ENCODE measurements at places on chromosomes 12 and 14.

DNA sequence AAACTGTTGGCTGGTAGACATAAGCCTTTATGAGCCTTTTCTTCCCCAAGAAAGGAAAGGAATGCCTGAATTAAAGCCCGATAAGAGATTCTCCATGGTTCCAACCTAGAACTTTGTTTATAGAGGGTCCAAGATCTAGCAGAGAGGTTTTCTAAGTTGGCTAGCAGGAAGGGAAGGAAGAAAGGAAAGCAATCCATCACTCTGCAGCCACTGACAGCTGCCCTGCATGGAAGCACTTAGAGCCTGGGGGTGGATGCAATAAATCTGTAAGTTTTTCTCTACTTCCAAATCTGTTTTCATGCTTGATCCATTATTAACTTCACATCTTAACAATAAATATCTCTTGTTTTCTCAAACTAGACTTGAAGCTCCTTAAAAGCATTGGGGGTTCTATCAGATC is 224.4 kb downstream of the KSR2 start:
- DNase-seq = no peak

GRCh38 chr12:105275997-105276733 is 40.2 kb upstream of the APPL2 start:
- no peak for DNase-seq

DNA sequence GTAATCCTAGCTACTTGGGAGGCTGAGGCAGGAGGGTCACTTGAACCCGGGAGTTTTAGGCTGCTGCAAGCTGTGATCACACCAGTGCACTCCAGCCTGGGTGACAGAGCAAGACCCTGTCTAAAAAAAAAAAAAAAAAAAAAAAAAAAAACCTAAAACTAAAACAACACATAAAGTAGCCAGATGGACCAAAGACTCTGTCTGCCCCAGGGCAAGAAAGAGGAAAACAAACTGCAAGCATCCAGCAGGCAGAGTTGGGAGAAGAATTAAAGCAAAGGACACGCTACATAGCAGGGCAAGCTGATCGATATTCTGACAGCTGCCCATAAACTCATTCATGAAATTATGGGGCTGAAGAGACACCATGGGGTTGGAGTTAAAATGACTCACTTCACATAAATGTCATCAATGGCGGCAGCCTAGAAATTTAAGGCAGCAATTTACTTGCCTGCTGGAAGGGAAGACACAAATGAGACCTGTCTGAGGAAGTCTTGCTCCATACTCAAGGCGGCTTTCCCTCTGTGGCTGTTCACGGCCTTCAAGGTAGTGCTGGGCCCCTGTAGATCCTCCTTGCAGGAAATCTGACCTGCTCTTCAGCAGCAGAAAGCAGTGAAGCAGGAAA is 259.1 kb upstream of the FKBP4 start:
- DNase-seq = no peak

- DNase-seq = no peak
Measured at GRCh38 chr14:93976477-93977057, at the start of gene ASB2. Gene ASB2 (minus strand): TSS chr14:93976570. CDS start chr14:93964539, 12,031 bp downstream.

- no peak for DNase-seq
Measured at GRCh38 chr12:71686658-71687025, 760 bp downstream of the TMEM19 start.

DNA sequence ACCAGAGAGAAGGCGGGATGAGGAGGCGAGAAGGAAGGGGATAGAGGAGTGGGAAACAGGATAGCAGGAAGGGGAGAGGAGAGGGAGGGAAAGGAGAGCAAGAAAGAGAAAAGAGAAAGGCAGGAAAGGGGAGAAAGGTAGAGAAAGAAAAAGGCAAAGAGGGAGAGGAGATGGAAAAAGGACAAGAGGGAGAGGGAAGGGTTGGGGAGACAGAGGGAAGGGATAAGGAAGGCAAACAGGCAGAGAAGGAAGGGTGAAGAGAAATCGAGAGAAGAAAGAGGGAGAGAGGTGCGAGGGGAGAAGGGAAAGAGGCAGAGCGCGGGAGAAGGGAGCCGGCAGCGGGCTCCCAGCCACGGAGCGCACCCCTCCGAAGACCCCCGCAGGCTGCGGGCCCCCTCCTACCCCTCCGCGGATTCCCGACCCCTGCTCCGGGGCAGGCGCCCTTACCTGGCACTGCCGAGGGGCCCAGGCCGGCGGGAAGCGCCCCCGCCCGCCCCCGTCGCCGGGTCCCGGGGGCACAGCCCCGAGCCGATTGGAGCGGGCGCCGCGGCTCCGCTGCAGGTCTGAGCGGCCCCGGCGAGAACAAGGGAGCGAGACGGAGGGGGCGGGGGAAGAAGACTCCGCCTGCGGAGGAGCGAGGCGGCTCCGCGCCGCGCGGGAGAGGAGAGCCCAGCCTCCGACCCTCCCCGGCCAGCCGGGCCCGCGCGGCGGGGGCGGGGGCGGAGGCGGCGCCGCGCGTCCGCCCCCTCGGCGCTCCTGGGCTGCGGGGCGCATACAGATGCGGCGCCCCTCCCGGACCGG is at the start of gene CDH24:
Gene CDH24 (minus strand): TSS at position 565 of the 801 bp plus-strand sequence. CDS start 1,787 bp downstream, outside the sequence.
- peak; percentile 63 for DNase-seq

GRCh38 chr12:115709540-115710011 is 567.9 kb downstream of the MED13L start:
- DNase-seq = no peak

GRCh38 chr12:18146363-18146762 is 56.4 kb upstream of the RERGL start:
- DNase-seq = no peak

DNA sequence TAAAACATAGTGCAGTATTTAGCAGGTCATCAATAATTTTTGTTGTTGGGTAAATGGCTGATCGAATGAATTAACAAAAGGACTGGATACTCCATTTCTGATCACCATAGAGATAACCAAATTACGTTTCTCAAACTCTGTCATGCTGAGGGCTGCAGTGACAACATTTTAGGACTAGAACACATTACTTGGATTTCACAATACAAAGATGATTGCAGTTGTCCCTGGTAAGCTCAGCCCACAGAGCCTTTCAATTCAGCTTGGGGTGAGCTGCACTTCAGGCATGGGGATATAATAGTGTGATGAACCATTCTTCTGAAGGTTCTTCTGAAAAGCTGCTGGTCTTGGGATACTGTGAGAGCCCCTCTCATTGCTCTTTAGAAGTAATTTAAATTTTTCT is 74.3 kb downstream of the FAR2 start:
- no peak for DNase-seq

DNA sequence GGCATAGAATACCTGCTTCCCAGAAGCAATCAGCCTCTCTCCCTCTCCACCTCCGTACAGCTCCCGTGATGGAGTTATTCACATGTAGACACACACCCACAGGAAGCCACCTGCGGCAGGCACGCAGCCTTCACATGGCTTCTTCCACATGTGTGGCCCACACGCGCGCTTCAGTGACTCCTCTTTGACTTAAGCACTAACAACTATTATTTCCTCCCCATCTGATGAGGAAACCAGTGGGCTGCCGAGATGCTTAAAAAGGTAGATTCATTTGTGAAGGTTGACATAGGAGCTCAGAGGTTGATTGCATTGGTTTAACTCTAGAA is 69.3 kb downstream of the PRMT8 start:
- DNase-seq = no peak

- DNase-seq = peak; percentile 18
Measured at GRCh38 chr12:9906873-9907272, 25.3 kb downstream of the CLEC2A start.

- DNase-seq = no peak
Measured at GRCh38 chr12:3130057-3130830, 53.1 kb downstream of the TSPAN9 start.

DNA sequence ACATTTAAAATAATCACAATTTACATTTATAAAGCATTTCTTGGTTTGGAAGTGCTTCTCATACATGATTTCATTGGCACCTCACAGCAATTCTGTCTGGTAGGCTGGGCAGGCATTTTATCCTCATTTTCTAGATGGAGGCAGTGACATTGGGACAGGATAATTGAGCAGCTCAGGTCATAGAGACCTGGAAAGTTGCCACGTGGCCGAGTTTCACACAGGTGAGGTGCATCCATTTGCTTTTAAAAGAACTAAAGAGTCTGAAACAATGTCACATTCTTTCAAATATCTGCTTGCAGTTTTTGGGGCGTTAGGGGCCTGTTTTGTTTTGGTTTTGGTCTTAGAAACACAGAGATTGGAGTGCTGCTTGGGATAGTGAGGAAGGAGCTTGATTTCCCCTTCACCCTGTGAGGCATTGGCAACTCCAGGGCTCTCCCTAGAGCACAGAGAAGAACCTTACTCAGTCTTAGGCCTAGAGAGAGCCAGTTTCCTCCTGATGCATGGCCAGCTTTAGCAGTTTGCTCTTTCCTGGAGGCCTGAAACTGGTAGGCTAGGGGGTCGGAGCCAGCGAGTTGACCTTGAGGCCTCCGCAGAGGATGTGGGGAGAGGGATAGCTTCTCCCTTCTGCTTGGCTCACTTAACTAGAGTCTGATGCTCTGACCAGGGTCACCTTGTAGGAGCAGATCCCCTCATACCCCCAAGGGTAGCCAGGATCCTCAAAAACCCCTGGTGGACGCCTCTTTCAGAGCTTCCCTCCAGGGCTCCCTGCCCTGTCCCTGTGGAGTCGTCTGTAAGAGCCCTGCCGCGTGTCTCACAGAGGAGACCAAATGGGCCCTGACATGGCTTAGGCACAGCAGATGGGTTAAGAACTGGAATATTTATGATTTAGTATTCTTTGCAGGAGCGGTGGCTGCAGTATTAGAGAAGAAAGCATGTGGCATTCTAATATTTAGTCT is 34.9 kb upstream of the JDP2 start:
- DNase-seq = no peak

- no peak for DNase-seq
Measured at GRCh38 chr12:118058881-118059280, 2.1 kb downstream of the WSB2 start.

DNA sequence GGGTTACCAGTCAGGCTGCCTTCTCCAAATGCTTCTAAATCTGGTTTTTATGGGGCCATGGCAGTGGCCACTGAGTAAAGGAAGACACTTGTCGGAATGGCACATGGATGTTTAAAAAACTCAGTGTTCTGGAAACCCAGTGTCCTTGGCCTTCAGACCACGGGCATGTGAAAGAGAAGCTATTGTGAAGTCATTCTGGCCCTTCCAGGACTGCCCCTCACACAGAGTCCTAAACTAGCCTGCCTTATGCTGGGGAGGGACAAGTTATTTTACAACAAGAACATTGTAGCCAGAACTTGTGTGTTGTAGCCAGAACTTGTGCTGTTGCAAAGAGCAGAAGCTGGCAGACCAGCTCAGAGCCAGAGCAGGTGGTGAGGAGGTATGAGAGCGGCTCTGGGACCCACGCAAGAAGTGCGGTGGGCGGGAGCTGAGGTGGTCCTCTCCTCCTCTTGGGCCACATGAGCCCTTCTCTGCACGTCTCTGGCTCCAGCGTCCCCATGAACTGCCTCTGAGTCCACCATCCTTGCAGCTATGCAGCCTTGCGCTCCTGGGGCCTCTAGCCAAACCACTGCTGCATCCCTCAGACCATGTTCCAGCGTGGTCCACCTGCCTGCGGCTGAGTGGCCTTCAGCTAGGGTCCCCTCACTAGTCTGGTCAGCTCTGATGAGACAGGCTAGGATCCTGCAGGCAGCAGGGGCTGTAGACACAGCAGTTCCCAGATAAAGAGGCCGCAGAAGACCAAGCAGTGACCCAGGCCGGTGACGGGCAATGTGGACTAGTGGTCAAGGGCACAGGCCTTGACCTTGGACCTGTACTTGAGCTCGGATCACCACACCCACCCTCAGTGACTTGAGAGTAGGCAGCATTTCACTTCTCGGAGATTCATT is 32.5 kb downstream of the MMAB start:
- DNase-seq = no peak

DNA sequence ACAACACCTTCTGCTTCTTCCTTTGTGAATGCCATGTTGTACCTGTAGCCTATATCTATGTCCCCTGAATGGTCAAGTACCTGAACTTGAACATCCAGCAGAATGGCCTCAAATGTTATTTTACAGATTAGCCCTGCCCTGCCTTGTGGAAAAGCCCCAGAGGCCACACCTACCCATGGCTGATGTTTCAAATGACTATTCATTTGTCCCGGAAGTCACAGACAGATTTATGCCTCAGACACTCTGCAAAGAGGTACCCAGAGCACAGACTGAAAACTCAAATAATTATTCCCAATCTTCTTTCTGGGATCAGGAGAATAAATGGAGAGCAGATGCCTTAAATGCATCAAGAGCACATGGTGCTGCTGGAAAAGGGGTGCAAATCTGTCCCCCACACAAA is 13.0 kb upstream of the DPF3 start:
- no peak for DNase-seq

DNA sequence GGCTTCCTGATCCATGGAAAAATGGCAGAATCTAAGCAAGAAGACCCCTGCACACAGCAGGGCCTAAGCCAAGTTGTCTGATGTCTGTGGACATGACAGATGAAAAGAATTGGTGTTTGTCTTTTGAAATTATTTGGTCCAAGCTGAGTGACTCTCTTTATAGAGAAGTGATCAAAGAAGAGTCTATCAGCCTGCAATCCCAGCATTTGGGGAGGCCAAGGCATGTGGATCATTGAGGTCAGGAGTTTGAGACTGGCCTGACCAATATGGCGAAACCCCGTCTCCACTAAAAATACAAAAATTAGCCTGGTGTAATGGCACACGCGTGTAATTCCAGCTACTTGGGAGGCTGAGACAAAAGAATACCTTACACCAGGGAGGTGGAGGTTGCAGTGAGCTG is 64.8 kb upstream of the TUNAR start:
- no peak for DNase-seq

DNA sequence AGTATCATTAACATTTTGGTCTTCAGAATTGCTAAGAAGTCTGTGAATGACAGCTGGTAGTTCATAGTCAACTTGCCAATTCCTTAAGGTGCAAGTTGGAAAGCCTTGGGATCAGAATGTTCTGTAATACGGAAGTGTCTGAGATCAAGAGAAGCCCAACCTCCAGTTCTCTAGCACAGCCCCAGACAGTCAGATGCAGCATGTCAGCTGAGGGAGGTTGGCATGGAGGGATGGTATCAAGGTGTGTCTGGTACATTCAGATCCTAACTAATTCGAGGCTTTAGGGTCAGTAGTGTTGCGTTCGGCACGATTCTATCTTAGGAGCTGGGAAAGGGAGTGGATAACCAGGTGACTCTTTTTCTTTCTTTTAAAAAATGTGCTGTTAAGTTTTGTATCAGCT is 38.3 kb downstream of the FNTB start:
- DNase-seq = no peak

DNA sequence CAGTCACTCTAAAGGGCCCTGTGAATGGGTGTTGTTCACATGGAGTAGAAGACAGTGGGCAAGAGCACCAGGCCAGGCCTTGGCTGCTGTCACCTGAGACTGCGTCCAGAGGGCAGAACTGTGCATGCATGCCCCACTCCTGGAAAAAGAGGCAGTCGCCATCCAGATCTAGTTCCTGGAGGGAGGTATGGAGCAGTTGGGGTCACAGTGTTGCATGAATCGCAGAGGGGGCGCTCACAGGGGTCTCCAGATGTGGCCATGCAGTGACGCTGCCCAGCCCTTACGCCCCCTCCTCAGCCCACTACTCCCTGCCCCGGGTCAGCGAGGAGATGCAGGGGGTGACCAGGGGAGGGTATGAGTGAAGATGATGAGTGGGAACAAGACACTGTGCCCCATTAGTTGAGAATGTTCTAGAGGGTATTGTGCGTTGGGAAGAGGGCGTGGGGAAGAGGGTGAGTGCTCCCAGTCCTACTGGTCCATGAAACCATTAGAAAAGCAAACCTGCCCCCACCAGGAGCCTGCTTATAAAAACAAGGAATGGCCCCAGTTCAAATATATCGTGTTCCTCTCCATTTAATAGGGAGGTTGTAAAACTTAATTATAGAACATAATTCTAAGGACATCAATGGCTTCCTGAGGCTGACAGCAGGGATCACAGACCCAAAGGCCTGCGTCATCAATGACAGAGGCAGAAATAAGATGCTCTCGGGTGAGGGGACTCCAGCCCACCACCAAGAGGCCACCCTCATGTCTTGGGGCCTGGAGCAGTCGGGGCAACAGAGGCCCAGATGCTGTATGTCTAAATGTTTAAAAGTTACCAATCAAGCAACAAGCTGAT is 32.2 kb upstream of the BCL7A start:
- DNase-seq = no peak

All from activated T-cell treated with anti-CD3 and anti-CD28 coated beads for 4 hours (primary cell).